ENCODE measurements at places on chromosomes 13 and 19.

DNA sequence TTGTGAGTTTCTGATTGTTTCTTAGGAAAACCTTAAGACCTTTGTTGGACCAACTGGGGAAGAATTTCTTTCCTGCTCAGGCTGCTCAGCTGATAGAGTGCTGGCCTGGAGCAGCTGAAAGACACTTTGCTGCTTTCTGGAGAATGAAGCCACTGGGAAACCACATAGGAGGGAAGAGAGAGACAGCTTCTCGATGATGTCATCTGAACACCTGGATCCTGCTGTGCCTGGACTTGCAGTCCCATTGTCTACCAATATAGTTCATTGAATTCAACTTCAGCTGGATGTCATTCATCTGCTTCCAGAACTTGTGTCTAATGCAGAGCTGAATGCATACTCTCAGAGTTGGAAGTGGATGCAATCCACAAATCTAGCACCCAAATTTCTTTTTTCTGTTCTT is 34.3 kb upstream of the TSHZ3 start:
- no peak for DNase-seq

DNA sequence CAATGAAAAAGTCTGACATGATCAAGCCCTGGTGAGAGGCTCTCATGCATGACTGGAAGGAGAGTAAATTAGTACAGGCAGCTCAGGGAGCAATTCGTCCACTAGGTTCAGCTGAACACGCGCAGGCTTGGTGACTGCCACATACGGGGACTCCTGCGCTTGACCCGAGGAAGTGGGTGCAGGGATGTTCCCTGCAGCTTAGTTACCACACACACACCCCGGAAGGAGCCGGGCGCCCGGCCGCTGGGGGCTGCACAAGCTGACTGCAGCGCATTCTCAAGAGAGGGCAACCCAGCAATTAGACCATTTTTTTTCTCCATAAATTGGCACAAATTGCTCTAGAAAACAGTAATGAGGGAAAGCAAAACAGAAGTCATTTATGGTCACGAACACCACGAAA is 23.0 kb upstream of the MIER2 start:
- DNase-seq, result no peak

DNA sequence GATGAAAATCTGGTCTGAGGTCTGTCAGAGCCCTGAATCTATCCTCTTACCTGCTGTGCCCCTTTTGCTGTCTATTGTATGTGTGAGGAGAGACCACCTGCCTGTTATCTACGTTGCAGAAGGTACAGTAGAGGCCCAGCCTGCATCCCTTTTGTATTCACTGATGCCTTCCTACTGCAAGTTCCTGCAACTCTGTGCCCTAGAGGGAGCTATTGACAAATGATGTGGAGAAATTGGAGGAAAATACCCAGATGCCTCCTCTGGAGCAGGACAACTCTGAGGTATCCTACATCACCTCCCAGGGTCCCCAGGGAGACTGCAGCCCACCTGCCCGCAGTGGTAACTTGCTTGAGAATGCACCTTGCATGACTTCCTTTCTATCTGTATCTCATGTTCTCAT is 33.7 kb downstream of the SIAH3 start:
- no peak for DNase-seq

- DNase-seq, result no peak
Observed at GRCh38 chr13:109146912-109147647, 517.7 kb downstream of the MYO16 start.

DNA sequence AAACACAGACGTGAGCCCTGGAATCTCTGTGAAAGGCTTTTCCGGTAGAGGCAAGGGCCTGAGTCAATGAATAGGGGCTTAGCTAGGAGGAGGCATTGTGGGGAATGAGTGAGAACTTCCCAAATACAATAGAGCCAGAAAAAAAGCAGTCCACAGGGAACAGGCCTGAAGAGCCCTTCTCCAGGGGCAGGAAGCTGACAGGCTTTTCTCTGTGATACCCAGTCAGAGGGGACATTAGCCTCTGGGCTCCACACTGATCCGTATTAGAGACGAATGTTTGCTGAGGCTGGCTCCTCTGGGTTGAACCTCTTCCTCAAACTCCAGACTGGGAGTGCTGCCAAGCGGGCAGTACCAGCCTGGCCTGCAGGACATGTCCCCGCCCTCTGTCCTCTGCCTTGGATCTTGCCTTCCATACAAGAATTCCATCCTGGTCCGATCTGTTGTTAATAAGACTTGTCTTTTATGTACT is 2.3 kb downstream of the DHRS12 start:
- no peak for DNase-seq

GRCh38 chr19:623974-624373 is 9.4 kb downstream of the POLRMT start:
- DNase-seq, result no peak

GRCh38 chr13:93726173-93726957 is 499.8 kb downstream of the GPC6 start:
- DNase-seq, result no peak

- DNase-seq, result no peak
Observed at GRCh38 chr13:27709779-27710178, 82.5 kb upstream of the GSX1 start.

DNA sequence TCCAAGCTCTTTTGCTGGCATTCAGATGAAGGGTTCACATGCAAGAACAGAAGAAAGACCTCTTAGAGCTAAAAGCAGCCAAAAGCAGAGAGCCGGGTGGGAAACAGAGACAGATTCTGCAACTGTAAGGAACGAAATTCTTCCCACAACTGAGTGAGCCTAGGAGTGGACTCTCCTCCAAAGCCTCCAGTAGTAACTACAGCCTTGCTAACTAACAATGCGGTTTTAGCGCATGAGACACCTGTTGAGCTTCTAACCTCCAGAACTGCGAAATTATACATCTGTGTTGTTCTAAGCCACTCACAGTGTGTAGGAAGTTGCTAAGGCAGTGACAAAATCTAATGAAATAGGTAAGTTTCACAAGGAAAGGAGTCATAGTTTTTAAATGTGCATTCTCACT is 98.1 kb upstream of the SLITRK1 start:
- DNase-seq, result no peak

- DNase-seq, result no peak
Observed at GRCh38 chr13:104553896-104554295, 1487.7 kb upstream of the SLC10A2 start.

- DNase-seq, result no peak
Observed at GRCh38 chr19:52532480-52532879, 5.0 kb downstream of the ZNF808 start.

DNA sequence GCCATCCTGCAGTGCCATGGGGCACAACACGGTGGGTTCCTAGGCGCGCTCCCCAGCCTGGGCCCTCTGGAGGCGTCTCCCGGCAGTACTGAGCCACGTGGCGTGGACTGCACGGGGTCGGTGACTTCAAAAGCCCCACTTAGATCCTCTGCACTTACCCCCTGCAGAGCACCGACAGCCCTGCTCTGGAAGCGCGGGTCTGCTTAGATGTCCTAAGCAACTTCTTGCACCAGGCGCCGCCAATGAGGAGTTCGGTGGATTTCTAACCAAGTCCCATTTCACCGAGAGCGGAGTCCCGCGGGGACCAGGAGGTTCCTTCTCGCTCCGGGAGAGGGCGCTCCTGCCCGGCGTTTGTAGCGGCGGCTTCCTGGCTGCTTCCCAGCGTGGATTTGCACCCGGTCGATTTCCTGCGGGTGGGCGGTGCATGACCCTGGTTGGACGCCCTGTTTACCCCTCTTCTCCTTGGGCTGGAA is 25.2 kb upstream of the ZNF845 start:
- DNase-seq, result no peak

DNA sequence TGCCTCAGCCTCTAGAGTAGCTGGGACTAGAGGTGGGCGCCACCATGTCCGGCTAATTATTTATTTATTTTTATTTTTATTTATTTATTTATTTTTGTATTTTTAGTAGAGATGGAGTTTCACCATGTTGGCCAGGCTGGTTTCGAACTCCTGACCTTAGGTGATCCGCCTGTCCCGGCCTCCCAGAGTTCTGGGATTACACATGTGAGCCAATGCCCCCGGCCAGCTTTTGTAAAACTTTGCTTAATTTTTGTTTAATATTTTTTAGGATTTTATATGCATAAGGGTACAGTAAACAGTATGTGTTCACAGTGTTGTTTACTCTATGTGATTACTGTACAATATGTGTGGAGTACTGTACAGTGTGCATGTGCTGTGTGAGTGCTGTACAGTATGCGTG is 98.7 kb downstream of the ZMYM2 start:
- DNase-seq, result no peak

GRCh38 chr13:21233086-21233485 is 56.6 kb downstream of the MRPL57 start:
- no peak for DNase-seq

DNA sequence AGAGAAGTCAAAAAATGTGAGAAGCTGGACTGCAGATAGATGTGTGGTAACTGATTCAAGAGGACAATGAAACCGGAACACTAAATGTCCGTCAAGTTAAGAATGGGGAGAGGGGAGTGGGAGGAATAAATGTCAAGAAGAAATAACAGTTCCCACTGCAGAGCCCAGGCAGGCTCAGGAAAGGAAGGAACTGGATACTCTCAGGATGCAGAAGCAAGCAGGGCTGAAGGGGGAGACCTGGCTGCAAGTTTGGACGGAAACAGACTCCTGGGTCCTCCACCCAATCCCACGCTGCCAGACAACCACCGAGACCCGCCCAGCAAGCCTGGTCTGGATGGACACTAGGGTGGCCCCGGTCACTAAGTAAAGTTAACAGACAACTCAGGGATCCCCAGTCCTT is 18.1 kb downstream of the TUBGCP3 start:
- no peak for DNase-seq

GRCh38 chr13:80550971-80551441 is 210.1 kb upstream of the SPRY2 start:
- no peak for DNase-seq

DNA sequence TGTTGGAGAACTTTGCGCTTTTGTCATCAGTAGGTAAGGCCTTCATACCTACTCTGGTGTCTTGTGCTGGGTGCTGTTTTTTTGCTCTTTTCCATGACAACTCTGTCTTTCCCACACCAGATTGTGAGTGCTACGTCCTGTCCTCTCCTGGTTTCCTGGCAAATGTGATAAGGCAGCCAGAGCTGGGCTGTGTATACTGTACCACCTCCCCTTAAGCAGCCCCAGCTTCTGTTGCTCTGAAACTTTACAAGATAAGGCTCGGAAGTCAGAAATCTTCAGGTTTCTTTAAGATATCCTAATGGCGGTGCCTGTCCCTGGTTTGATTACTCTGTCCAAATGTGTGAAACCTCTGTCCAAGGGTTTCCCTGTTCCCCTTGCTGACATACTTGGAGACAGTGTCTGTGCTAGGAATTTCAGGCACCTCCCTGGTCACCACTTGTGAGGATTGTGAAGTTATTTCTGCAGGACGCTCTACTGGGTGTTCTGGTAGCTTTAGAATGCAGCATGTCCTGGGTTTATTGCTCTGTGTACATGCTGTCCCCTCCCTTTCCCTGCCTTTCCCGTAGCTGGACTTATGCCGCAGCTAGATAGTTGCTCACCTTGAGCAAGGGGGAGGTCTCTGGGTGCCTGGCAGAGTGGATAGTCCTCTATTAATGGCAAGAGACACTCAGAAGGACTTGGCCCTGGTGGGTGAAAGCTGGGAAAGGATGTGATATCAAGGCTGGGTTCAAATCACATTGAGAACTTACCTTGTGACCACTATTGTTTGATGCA is 7.0 kb downstream of the ZNF749 start:
- no peak for DNase-seq

DNA sequence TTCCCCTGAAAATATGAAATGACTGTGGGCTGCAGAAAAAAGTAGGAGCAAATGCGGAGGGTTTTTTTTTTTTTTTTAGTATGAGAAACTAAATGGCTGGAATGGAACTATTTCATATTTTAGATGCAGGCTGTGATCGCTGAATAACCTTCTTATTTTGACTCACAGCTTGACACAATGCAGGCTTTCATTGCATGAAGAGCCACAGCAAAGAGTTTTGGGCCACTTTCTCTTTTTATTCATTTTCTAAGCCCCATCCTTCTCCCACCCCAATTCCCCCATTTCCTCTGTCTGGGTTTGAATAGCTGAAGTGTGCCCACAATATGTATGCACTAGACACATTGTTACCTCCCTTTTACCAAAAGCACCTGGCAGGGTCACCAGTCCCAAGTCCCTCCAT is 125.9 kb downstream of the COG6 start:
- no peak for DNase-seq

DNA sequence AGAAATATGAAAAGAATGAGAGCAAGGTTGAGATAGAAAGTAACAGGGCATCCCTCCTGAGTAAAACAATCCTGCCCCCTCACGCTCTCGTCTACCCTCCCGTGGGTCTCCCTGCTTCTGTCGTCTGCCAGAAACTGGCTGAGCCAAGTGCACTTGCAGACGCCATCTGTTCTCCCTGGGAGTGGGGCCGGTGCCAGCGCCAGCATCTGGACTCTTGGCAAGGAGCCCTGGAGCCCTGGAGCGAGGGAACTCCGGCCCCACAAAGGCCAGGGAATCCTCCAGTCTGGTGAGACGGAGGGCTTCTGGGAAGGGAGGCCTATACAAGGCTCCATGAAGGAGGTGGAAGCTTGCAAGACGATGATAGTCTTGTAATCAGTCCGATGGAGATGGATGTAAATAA is 2.3 kb upstream of the TMEM91 start:
- DNase-seq, result no peak

- no peak for DNase-seq
Observed at GRCh38 chr13:27349458-27349857, 75.0 kb upstream of the GTF3A start.

DNA sequence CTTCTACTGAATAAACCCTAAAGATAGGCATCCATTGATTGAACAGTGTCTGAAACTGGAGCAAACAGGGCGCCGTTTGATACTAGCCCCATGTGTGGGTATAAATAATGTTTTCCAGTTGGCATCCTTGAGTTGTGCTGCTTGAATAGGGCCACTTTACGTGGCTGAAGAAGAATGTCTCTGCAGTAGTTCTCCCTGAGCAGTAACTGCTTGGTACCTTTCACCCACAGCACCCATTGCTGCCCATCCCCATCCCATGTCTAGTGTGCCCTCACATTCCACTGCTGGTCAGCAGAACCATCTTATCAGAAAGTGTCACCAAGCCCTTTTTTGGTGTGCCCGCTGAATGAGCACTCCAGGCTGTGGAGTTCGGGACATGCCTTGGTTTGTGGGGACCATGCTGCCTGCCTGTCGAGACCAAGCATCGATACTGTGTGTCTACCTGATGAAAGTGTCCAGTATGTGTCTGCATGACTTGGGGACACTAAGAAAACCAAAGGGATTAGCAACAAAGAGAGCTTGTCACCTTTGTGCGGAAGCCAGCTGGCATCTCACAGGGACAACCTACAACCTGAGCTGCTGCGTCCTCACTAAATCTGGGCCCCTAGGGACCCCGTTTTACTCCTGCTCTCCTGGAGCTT is 162.0 kb downstream of the TM9SF2 start:
- no peak for DNase-seq

GRCh38 chr19:16205205-16206045 is 7.7 kb downstream of the AP1M1 start:
- DNase-seq, result no peak

GRCh38 chr13:104357174-104357573 is 1291.0 kb upstream of the SLC10A2 start:
- no peak for DNase-seq

- no peak for DNase-seq
Observed at GRCh38 chr19:11221082-11221598, 18.3 kb upstream of the ANGPTL8 start.

DNA sequence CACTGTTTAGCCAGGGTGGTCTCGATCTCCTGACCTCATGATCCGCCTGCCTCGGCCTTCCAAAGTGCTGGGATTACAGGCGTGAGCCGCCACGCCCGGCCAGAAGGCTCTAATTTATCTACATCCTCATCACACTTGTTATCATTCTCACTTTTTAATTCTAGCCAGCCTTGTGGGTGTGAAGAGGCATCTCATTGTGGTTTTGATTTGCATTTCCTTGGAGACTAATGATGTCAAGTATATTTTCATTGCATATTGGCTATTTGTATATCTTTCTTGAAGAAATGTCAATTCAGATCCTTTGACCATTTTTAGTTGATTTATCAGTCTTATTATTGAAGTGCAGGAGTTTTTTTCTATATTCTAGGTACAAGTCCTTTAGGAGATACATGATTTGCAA is 27.7 kb upstream of the HIF3A start:
- DNase-seq, result no peak

Data from T-helper 22 cell (primary cell).